ENCODE measurements at places on chromosomes 5 and 9. TPM values are rescaled to one million over a fixed set of nuclear protein-coding genes. Genes with fewer than 3 reads are reported as not detected.

The CNTRL gene
- 7.3 TPM for total RNA-seq

The SLC45A2 gene
- total RNA-seq = not detected

The TEX48 gene
- total RNA-seq = not detected

GRCh38 chr9:73845539-73845938, 651.6 kb upstream of the RORB start:
- DNase-seq = no peak

- no peak for DNase-seq
Measured at GRCh38 chr9:69151506-69151905, 22.6 kb upstream of the TJP2 start.

- DNase-seq = no peak
Measured at GRCh38 chr5:139797856-139798510, 2.4 kb downstream of the PSD2 start.

DNA sequence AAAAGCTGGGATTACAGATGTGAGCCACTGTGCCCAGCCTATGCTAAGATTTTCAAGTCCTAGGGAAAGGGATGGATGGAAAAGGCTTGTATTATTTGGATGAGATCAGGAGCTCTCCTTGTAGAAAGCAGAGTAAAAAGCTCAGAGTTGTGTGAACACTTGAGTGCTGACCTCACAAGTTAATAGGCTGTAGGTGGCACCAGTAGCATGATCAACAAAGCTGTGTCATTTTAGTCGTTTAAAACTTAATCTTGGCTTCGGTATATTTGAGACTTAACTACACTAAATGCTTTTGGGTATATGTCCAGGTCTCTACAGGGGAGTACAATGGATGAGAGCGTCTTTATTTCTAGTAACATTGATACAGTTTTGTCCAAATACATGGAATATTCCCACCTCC, 264.2 kb downstream of the TMEM38B start:
- DNase-seq = no peak

- no peak for DNase-seq
Measured at GRCh38 chr9:68427216-68427977, 71.0 kb downstream of the PGM5 start.

DNA sequence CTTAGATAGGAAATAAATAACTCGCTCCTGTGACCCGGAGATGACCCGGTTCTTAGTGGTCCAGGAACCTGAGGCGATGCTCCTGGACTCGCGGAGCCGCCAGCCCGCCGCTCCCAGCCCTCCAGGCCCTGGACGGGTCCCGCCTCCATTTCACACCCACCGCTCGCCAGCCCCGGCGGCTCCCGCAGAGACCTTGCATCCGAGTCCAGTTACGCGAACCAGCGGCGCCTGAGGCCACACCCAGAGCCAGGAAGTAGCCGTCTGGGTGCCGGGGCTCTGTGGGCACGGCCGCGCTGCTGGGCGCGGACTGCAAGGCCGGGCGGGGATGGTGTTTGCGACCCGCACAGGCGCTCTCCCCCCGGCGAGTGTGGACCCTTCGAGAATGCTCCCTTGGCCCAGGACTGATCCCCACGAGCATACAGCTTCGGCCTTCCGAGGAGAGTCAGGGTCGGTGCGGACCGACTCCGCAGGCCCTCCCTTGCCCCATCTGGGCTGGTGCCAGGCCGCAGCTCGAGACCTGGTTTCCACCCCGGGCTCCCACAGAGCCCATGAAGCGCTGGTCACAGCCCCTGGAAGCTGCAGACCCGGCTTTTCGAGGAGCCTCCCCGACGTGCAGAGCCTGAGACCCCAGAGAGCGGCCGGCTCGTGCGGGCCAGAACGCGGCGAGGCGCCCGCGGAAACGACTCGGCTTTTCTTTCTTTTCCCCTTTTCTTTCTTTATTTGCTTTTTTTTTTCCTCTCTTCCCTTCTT, 5.2 kb upstream of the BARX1 start:
- no peak for DNase-seq

Measured in IMR-90 (cell line).